Inflammatory macrophage treated with lipopolysaccharide for 4 hours (primary cell): ENCODE measurements at places on chromosomes 6 and 20.

DNA sequence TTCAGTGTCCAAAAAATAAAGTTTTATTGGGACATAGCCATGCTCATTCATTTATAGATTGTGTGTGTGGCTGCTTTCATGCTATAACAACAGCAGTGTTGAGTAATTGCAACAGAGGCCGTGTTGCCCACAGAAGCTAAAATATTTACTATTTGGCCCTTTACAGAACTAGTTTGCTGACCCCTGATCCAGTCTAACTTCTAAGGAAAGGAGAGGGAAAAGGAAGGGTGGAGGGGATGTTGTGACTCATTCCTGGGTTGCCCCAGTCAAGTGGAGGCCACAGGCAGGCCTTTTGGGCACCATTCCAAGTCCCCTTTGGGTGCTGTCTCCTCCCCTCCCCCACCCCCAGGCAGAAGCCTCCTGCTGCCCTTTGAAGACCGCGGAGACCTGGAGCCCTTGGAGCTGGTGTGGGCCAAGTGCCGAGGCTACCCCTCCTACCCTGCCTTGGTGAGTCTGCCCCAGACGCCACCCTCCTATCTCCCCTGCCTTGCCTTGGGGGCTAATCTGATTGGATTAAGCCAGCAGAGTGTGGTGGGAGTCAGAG lies 28.4 kb downstream of the BRPF3 start:
- peak; percentile 8 for DNase-seq

GRCh38 chr6:166228839-166229528 lies 61.3 kb upstream of the TBXT start:
- DNase-seq = no peak

GRCh38 chr6:4871825-4872224 lies 95.6 kb downstream of the CDYL start:
- DNase-seq = no peak

- no peak for DNase-seq
These were observed at the start of gene POPDC3 for GRCh38 chr6:105179244-105180065. Gene POPDC3 (minus strand): TSS chr6:105180014. CDS start chr6:105161909, 18,105 bp downstream.

GRCh38 chr6:166584853-166585429 lies 1.5 kb downstream of the RAMACL start:
- DNase-seq = peak; percentile 59

DNA sequence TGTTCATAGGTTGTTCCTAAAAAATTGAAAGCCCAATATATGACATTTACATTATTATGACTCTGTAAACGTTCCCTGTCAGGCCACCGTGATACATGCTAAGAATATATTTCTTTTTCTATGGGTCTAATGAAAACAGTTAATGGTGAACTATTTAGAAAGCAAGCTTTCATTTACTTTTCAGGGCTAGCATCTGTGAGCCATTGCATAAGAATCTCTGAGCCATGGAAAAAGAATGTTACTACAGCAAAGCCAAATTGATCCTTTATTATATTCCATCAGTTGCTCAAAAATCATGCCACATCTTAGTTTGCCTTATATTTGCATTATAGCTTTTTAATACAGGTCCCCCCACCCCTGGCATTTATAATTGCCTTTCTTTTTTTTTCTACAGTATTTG lies 275.5 kb downstream of the ZFAND3 start:
- DNase-seq = no peak

DNA sequence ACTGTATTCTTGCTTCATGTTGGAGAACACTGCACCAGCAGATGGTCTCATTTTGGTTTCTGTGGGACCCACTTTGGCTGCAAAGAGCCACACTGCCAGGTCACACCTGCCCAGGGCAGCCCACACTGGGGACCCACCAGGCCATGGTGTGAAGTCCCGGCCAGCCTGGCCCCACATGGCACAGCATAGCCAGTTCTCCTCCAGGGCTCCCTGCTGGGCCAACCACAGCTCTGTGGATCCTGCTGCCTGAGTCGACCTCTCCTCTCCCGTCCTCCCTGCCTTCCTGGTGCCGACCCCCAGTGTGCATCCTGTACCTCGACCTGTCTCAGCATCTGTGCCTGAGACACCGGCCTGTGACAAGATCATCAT lies 3.0 kb downstream of the ARFRP1 start:
- DNase-seq = no peak

- DNase-seq = peak; percentile 11
These were observed 4.7 kb upstream of the GJA1 start for GRCh38 chr6:121430514-121431460.

DNA sequence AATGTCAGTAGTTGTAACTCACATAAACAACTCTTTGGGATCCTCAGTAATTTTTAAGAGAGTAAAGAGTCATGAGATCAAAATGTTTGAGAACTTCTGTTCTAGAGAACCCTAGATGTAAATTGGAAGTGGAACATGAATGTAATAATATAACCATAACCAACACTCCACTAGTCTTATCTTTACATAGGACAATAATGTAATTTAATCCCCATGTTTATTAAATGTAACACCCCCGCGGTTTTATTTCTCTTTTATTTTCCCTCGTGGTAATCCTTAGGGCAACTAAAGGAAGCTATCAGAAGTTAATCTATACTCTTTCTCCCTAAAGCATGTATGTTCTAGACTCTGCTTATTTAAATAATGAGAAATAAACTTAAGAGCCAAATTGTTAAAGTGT lies 54.4 kb downstream of the ZNF292 start:
- no peak for DNase-seq

DNA sequence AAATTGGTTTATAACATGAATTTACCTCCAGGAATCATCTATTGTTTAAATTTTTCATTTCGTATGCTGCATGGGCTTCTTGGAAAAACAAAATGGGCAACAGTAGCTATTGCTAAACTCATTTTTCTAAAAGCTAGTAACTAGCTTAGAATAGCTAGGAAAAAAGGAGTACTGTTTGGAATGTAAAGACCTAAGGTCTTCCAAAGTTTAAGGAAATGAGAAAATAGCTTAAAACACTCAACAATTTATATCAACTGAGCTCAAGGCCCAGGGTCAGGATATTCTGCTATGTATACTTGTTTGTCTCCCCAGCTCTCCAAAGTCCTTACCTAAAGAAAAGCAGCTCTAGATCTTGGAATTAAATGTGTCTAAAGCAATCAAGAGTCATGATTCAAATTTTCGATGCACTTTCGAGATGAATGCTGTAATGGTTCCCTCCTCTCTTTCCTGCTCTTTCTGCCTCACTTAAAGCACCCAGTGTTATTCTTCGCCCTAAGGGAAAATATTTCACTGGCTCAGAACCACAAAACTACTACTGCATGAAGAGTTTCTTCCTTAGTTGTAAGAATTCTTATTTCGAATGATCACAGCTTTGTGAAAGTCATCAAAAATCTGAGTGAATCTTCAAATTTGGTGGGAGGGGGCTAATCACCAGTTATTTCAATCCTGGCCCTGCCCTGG lies 41.6 kb downstream of the LYRM4 start:
- DNase-seq = no peak

- no peak for DNase-seq
These were observed 7.3 kb downstream of the COL10A1 start for GRCh38 chr6:116118608-116119007.

DNA sequence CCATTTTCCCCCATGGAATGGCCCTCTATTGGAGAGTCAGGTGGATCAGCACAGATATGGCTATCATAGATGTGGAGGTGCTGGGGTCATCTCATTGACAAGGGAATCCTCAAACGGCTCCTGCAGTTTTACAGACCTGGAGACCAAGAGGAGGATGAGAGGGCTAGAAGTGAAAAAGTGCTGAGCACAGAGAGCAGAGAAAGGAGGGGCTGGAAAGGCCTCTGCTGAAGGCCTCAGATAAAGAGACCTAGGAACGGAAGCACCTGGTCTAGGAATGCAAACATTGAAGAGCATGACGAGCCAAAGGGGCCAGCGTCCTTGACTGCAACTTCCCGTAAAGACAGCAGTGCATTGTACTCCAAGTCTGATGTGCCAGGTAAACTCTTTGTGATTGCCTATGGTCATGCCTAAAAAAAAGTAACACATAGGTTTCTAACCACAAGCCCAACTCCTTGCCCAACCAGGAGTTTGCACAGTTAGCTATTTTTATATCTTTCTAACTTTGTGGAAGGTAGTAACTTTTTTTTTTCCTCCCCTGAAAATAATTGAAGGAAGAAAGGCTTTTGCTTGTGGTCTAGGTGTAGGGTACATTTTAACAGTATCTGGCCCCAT lies 15.2 kb downstream of the RSPH4A start:
- DNase-seq = no peak

DNA sequence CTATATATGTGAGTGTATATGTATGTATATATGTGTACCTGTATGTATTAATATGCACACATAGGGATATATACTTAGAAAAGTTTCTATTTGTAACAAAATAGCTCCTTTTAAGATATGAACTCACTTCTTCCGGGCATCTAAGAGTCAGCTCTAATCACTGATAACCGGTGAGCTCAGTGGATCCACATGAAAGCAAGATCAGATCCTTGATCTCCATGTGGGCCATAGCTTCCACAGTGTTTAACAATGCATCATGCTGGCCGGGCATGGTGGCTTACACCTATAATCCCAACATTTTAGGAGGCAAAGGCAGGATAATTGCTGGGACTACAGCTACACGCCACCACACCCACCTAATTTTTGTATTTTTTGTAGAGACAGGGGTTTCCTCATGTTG lies 52.6 kb downstream of the ECT2L start:
- no peak for DNase-seq

- DNase-seq = no peak
These were observed 68.8 kb downstream of the JAG1 start for GRCh38 chr20:10604865-10605440.

GRCh38 chr20:58161192-58161591 lies 67.3 kb downstream of the ANKRD60 start:
- DNase-seq = no peak

DNA sequence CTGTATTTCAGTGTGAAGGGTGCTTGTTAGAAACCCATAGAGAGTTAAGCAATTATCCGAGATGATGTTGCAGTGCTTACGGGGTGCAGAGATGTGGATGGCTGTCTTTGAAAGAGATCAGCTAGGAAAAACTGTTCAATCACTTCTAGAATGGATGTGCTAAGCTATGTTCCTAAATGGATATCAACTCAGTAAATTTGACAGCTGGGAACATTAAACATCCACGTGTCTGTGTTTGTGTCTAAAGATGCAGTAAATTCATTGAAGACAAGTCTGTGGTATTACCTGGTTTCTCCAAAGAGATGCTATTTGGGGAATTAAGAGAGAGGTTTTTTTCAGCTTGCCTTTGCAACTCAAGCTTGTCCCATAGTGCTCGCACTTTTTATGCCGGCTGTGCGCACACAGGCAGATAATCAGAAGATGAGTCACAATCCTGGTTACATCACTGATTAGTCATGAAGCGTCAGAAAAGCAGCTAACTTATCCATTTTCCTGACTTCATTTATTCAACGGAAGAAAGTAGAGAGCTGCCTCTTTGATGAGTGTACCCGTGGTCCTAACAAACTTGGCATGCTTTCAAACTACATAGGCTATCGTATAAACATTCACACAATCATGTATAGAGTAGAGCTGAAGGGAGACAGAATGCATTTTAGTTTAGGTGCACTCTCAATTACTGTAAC lies 691.7 kb upstream of the SLC35B3 start:
- DNase-seq = no peak

DNA sequence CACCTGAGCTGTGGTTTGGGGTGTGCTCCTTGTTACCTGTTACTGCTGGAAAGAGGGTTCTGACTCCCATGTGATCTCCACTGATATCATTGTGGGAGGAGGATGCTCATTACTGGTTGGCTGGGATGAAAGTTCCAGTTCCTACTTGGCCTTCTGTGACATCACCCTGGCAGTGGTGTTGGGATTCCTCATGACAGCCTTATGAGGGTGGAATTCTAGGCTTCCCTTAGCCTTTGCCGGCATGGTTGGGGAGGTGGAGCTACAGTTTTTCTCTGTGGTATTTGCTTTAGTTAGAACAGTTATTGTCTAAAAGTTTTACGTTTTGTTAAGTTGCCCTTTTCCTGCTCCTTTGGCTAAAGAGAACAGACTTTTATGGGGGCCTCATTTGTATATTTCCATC lies 112.1 kb downstream of the AFG1L start:
- DNase-seq = no peak

GRCh38 chr6:21593927-21594415 lies 420 bp downstream of the SOX4 start:
- DNase-seq = no peak

DNA sequence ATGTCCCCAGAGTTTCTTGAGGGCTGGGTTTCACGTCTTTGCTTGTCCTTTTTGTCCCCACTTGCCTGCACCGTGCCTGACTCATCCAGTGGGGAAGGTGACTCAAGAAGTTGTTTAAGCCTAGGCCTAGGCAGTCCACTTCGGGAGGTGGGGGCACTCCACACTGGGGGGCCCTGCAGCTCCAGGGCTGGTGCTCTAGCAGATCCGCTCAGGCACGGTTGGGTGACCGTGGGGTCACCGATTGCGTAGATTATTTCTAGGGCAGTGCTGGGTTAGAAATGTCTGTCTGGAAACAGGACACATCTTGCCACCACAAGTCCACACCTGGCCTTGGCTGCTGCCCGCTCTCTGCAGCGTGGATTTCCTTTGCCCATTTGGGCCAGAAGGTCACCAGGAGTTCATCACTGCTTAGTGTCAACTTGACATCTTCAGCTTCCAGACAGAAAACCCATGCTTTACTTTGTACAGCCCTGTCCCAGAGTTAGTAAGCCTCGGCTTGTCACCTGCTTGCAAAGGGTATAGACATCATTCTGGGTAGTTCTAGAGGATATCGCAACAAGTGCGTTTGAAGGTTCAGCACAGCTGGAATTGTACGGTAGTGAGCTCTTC lies 13.6 kb upstream of the C20orf144 start:
- no peak for DNase-seq

DNA sequence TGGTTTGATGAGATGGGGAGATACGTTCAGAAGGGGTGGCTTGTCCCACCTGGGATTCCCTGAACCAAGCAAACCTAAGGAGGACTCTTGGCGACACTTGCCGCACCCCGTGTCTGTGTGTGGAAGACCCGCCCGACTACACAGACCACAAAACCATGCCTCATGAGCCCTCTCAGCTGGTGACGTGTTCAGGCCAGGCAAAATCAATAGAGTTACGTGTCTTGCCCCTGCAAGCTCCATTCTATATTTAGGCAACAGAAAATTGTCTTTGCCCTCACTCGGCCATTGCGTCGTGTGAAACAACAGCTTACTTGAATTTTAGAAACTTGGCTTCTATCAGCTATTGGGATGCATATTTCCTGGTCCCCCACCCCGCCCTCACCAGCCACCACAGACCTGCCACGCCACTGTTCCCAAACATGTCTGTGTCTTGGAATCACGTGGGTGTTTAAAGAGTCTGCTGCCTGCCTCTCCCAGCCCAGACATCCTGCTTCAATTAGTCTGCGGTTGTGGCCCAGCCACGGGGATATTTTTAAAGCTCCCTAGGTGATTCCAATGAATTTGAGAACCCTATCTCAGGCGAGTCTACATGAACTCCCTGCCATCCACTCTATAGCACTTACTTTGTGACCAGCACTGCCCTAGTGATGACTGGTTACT lies 279.2 kb upstream of the EXOC2 start:
- DNase-seq = no peak

GRCh38 chr20:62353289-62354030 lies 13.7 kb downstream of the LAMA5 start:
- no peak for DNase-seq

- DNase-seq = no peak
These were observed 165.5 kb upstream of the BMP5 start for GRCh38 chr6:56040889-56041301.
